ENCODE measurements at places on chromosomes 12 and 14.

DNA sequence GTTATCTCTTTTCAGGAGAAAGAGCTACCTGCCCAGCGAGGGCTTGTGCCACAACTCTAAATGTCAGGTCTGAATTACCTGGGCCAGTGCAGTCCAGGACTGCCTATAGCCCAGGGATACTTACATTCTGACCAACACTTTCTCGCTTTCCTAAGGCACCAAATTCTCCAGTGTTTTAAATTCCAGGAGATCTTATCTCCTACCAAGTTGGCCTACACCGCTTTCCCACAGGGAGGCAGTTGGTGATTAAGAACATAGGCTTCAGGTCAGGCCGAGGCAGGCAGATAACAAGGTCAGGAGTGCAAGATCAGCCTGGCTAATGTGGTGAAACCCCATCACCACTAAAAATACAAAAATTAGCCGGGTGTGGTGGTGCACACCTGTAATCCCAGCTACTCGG, 41.1 kb downstream of the RPS29 start:
- no peak for DNase-seq

DNA sequence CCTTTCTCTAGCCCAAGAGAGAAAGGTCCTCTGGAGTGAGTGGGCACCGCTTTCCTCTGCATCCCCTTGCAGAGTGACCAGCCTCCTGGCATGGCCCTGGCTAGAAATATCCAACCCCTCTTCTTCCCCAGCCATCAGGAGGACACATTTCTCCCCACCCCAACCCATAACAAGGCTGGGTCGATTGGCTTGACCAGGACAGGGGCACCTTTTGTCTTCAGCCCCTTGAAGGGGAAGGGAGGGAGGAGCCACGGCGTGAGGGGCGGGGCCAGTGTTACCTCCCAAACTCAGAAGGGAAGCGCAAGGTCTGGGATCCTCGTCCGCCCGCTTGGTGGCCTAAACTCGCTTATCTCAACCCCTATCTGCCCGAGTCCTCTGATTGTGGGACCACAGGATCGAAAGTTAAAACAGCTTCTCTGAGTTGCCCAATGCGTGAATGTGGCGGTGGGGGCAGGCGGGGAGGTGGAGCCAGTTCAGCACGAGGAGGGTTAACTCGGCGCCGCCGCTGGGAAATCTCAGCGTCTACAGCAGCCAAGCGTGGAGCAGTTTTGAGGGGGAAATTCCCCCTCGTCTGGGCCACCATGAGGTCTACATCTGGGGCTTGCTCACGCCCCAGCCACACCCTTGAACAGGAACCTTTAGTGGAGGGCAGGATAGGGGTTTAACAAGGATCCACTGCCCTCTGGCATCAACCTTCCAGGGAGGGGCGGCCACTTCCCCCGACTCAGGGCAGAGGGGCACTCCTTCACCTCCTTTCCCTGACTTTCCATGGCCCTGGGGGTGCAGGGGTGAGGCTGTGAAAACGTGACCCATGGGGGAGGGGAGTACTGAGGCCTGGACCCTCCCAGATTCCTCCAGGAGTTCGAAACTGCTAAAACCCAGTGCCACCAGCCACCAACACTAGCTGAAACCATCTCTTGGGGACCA, 795 bp downstream of the STAT6 start:
- DNase-seq = peak; percentile 57

DNA sequence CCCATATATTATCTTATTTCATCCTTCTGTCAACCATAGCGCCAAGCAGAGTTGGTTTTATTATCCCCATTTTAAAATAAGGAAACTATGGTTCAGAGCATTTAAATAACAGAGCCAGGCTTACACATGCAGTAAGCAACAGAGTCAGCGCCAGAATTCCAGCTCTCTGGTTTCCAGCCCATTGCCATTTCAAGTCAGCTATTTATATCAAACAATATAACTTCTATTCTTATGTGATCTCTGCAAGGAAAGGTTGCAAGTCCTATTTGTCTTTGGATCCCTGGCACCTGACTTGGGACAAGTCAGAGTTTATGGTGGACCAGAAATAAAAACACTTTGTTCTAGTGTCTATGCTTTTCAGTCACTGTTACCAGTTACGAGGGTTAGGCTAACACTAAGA, 174.1 kb upstream of the EEA1 start:
- no peak for DNase-seq

DNA sequence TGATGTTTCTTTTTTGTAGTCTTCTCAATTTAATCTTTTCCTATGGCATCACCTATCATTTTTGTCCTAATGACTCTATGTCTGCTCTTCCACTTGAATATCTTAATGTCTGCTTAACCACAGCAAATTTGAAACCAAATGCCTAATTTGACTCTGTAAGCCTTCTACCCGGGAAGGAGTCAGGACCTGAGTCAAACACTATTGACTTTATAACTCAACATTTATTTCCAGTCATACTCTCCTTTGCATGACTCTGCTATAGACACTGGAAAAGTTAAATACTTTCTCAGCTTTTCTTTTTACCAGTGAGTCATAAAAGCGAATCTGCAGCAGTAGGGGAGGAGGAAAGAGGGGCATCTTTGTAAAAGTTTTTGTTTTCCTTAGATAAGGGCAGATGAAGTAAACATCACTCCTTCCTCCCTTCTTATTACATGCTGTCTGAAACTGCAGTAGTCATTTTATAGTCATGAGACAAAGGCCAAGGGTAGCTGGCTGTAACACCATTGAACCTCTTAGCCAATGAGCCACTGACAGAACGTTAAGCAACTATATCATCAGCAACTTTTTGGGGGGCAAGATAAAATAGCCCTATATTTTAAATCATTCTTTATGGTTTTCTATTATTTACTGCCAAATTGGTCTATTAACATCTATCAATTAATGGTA, 179.3 kb downstream of the MIPOL1 start:
- DNase-seq = no peak

- no peak for DNase-seq
Measured at GRCh38 chr14:74949859-74950573, 5.4 kb downstream of the PGF start.

- DNase-seq = no peak
Measured at GRCh38 chr12:85955127-85955526, 81.0 kb downstream of the NTS start.

DNA sequence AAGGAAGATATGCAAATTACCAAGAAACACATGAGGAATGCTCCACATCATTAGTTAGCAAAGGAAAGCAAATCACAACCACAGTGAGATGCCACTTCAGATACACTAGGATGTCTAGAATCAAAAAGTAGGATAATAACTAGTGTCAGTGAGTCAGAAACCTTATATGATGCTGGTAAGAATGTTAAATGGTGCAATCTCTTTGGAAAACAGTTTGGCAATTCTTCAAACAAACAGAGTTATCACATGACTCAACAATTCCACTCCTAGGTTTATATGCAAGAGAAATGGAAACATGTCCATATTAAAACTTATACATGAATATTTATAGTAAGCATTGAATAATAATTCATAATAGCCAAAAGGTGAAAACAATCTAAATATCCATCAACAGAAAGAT, 220.9 kb downstream of the FOXG1 start:
- no peak for DNase-seq

- no peak for DNase-seq
Measured at GRCh38 chr12:27915021-27915420, 57.5 kb downstream of the PTHLH start.

- DNase-seq = no peak
Measured at GRCh38 chr14:103155010-103155409, 31.7 kb downstream of the TNFAIP2 start.

- DNase-seq = no peak
Measured at GRCh38 chr12:71128191-71128788, 29.5 kb downstream of the TSPAN8 start.

DNA sequence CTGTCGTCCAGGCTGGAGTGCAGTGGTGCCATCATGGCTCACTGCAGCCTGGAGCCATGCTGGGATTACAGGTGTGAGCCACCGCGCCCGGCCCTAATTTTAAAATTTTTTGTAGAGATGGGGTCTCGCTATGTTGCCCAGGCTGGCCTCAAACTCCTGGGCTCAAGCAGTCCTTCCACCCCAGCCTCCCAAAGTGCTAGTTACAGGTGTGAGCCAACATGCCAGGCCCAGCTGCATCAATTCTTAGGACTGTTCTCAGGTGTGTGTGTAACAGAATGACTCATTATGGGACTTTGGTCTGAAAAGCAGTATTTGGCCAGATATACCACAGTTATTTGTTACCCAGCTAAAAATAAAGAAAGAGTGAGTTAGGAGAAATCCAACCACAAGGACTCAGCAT, 17.4 kb downstream of the LETMD1 start:
- DNase-seq = no peak

DNA sequence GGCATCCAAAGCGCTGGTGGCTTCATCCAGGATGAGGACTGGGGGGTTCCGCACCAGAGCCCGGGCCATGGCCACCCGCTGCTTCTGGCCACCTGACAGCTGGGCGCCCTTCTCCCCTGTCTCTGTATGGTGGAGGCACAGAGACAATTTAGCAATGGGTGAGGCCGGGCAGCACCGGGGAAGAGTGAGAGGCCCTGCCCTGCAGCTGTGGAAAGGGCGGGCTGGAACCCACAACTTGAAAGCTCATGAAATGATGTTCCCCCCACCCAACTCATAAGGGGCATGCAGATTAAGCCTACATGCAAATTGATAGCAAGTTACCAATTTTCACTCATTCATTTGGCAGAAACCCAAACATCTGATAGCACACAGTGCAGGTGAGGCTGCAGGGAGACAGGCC, 34.1 kb downstream of the ABCB9 start:
- DNase-seq = no peak

All from activated CD8-positive, alpha-beta memory T cell treated with anti-CD3 and anti-CD28 coated beads for 4 hours (primary cell).